ENCODE measurements at places on chromosomes 4 and X.
A peak's percentile ranks its signal among the peaks of the same experiment; 100 is the strongest.

DNA sequence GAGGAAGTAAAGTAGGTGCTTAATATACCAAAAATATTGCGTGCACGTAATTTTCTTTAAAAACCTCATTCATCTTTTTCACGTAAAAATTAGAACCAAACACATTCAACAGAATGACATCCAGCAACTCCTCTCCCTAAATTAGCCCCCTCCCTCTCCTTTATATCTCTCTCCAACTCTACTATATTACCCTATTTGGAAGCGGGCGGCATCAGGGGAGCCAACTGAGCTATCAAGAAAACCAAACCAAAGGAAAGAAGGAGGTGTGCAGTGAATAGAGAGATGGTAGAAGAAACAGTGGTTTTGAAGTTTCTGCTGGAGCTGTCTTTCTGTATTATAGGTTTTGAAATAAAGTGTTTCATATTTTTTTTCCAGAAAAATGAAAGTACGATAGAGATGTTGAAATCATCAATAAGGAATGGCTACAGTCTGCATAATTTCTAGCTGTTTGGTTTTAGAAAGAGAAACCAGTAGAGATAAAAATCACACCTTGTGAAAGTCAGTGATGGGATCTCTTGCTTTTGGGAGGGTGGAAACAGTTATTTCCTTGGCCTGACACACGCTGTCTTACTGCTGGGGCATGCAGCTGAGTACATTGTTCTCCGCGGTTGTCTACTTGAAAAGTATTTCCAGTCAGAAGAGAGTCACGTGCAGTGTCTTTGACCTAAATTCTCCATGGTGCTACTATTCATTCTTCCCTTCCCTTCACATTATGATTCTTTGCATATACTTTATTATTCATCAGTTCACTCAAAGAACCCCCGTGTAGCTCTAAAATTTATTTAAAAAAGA lies 94.1 kb upstream of the WDR17 start:
- no peak for DNase-seq

GRCh38 chr4:80171251-80171650 lies 26.1 kb upstream of the PRDM8 start:
- no peak for DNase-seq

DNA sequence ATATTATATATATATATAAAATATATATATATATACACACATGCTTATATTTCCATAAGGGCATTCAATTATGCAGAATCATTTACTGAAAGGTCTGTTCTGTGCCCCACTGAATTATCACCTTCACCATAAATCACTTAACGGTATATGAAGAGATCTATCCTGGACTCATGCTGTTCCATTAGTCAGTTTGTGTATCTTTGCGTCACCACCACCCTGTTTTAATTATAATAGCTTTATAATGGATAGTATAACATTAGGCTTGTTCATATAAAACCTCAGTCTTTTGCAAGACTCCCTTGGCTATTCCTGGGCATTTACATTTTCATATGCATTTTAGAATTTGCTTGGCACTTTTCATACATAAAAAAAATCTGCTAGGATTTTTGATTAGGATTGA lies 19.1 kb downstream of the WDR17 start:
- no peak for DNase-seq

DNA sequence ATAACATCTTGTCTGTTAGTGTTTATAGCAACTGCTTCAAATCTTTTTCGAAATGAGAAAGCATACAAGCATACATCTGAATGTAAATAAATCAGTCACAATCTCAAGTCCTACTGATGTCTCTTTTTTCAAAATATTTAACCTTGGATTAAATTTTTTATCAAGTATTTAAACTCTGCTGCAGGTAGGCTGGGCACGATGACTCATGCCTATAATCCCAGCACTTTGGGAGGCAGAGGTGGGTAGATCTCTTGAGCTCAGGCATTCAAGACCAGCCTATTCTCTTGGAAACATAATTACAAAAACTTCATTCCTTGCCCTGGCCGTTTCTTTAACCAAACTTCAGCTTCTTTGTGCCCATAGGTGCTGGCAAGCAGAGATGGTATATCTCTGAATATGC lies 540.3 kb upstream of the GALNT7 start:
- no peak for DNase-seq

DNA sequence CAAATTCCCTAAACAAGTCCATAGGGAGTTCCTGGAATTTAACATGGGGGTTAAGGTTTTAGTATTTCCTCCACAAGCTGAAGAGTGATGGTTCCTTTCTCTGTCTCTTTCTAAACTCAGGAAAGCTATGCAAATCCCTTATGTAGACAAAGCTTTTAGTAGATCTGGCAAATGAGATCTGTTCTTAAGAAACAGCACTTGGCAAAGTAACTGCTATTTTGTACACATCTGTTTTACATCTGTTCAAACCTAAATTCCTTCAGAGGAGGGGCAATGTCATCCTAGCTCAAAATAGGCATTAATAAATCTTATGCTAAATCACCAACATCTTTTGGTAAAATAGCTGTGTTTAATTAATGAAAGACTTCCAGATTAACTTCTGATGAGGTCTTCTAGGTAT lies 137.8 kb upstream of the TBC1D9 start:
- DNase-seq, result no peak

DNA sequence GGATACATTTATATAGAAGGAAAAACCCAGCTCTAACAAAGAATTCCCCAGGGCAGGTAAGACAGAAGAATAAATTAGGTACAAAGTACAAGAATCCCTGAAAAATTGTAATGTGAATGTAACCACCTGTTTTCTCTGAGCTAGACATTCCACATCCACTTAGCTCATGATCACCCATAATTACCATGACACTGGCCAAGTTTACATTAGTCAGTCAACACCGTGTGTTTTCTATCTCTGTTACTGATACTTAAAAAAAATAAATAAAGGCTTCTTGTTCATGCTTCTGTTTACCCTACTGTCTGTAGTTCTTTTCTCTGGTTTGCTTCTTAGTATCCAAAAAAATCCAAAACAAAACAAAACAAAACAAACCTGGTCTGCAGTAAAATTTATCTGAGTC lies 66.0 kb downstream of the CBLL2 start:
- no peak for DNase-seq

GRCh38 chr4:159178979-159179969 lies 76.4 kb downstream of the RAPGEF2 start:
- DNase-seq, result no peak

- no peak for DNase-seq
Observed at GRCh38 chrX:152170621-152171020, 32.2 kb upstream of the MAGEA10 start.

GRCh38 chrX:120561634-120562568 lies 1.1 kb upstream of the CUL4B start:
- peak; percentile 3 for DNase-seq

DNA sequence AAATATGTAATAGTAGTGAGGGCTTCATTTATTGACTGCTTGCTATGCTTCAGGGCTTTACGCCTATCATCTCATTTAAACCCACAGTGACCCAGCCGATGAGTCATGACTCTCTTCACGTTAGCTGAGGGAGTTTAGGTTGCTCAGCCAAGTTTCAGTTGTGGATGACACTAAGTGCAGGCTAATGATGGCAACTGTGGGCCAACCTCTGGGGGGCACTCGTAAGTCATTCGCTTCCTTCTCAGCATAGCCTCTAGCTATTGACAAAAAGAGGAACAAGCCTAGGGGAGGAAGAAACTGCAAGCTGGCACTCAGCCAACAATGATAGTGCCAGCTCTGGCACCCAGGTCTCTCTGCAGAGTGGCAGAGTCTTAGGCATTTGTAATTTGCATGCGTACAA lies 325.0 kb downstream of the ARHGAP10 start:
- DNase-seq, result peak; percentile 94

DNA sequence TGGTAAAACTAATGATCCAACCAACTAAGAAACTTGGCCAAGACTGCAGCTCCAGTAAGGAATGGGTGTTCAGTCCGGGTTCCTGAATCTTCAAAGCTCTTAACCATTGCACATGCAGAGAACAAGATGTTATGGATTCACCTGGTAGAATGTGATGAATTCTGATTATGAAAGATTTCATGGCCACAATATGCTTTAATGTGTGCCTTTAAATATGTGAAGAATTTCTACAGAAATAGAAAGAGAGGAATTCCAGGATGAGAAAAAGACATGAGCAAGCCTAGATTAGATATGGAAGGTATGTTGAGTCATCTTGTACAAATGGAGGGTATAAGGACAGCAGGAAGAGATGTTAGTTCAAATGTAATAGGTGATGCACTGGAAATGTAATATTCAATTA lies 472.2 kb upstream of the TENM3 start:
- no peak for DNase-seq

DNA sequence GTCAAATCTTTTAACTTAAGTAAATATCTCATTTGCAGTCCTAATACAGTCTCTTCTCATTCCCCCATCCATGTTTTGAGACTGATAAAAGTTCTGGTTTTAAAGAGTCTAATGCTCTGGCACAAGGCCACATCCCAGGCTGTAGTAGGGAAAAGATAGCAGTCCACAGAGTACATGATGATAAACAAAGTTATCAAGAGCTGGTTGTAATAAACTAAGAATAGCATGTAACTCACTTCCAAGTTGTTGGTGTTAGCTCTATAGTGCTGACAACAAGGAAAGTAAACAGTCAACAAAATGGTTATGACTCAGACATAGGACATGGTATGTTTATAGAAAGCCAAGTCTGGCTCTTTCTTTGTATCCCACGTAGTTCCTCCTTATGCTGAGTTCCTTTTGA lies 21.8 kb upstream of the AREG start:
- DNase-seq, result no peak

- DNase-seq, result no peak
Observed at GRCh38 chrX:123093792-123094191, 90.3 kb upstream of the GRIA3 start.

DNA sequence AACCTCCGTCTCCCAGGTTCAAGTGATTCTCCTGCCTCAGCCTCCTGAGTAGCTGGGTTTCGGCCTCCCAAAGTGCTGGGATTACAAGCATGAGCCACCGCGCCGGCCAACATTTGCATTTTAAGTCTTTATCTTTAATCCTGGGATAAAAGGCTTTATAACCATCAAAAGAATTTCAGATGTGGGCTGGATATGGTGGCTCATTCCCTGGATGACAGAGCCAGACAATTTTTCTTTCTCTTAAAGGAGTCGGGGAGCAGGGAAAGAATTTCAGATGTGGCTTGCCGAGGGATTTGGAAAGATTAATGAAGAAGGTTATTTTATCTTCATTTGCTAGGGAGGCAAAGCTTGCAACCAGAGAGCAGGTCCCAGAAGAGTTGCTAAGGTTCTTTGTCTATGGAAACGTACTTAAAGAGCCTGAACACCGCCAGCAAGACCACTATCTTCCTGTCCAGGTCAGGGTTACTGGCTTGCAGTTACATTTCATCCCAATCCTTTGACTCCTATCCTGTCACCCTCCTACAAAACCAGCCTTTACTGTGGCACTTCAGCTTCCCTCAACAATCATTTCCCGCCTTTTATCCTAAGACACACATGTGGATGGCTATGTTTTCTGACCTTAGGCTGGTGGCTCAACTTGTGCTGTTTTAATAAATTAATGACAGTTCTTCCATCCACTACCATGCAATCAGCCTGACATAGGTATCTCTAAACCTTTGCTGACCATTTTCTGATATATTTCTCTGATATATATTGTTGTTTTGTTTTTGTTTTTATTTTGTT lies 3.9 kb upstream of the KLHL8 start:
- no peak for DNase-seq

GRCh38 chrX:16997313-16997712 lies 50.9 kb downstream of the REPS2 start:
- DNase-seq, result no peak

- no peak for DNase-seq
Observed at GRCh38 chr4:8220661-8221450, 21.8 kb downstream of the SH3TC1 start.

DNA sequence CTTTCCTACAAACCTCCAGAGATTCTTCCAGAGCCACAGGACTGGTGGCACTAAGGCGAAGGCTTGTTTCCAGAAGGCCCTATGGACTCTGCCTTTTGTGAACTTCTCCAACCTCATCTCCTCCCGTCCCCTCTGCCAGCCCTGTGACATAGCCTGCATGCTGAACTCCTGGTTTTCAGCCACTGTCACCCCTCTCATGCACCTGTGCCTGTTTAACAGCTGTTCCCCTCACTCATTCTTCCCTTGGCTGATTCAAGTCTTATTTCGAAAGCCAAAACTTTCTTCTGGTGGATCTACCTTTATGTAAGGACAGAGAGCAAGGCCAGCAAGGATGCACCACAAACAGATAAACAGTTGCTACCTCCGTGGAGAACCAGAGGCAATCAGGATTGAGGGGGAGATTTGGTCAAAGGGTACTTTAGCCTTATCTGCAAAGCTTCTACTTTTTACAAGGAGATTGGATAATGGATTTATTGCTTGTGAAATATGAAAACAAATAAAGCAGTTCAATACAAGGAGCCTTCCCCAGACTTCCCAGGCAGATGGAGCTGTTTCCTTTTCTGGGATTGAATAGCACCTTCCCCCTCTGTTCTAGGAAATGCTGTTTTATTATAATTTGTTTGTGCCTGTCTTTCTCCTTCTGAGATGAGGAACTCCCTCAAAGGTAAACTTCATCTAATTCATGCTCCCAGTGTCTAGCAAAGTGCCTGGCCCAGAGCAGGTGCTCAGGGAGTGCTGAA lies 5.7 kb downstream of the CITED1 start:
- DNase-seq, result no peak

DNA sequence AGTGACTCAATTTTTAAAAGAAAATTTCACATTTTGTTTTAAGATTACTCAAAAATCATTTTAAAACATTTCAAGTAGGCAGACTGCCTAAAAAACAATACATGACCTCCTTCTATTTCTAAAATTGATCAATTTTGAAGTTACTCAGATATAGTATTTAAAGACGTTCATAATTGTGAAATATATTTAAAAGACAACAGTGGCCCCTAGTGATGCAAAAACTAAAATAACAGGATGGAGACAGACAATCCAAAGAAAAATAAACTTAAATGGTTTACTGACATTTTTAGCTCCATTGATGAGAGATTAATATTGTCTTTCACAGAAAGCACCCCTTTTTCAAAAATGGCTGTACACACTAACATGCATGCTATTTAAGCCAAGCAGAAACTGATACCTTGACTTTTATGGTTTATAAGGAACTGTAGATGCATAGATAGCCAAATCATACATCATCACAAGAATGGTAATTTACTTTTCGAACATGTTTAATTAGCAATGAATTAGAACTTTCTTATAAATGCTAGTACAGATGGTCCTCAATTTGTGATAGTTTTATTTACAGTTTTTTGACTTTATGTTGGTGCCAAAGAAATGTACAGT lies 69.8 kb upstream of the FAT4 start:
- no peak for DNase-seq

DNA sequence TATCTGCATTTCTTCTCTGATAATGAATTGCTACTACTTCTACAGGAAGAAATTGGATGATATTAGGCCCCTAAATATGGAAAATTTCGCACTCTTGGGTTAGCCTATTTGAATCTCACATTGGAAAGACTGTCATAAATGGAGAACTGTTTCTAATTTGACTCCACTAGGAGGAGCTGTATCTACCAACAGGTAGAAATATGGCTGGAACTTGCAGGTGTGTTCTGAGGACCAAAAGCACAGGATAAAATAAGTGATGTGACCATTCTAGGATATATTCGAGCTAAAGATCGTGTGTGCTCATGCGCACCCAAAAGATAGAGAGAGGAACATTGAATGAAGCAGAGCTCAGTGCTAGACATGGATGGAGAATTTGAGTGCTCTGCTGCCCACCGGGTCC lies 4.8 kb upstream of the NKAP start:
- DNase-seq, result no peak

Measured in GM12865 (cell line).